Naive B cell (primary cell): ENCODE measurements at places on chromosomes 1 and 21. TPM values are rescaled to one million over a fixed set of nuclear protein-coding genes. Genes with fewer than 3 reads are reported as not detected.

The PROK1 gene
- polyA plus RNA-seq = not detected

DNA sequence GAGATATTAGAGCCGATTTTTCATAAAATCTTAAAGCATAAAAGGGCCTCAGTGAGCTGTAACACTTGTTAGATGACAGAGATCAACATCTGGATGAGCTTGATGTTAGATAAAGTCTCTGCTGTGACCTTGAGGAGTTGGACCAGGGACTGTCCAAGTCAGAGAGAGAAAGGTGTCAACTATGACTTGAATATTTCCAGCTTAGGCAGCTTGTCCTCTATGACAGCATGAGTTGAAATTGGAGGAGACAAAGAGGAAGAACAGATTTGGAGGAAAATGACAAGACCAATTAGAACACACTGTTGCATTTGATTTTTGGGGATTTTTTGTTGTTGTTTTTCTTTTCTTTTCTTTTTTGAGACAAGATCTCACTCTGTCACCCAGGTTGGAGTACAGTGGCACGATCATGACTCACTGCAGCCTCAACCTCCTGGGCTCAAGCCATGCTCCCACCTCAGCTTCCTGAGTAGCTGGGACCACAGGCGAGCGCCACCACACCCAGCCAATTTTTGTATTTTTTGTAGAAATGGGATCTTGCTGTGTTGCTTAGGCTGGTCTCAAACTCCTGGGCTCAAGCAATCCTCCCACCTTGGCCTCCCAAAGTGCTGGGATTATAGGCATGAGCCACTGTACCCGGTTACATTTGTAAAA is 35.3 kb upstream of the CLIC4 start:
- no peaks in the 10 kb centered on the region for H3K27me3 ChIP-seq
- H3K27ac ChIP-seq = no peak overlapping the region
- peaks cover 17% of the 10 kb centered on the region for H3K4me1 ChIP-seq
- no peak overlapping the region for H3K4me3 ChIP-seq
- no peaks in the 10 kb centered on the region for H3K36me3 ChIP-seq

DNA sequence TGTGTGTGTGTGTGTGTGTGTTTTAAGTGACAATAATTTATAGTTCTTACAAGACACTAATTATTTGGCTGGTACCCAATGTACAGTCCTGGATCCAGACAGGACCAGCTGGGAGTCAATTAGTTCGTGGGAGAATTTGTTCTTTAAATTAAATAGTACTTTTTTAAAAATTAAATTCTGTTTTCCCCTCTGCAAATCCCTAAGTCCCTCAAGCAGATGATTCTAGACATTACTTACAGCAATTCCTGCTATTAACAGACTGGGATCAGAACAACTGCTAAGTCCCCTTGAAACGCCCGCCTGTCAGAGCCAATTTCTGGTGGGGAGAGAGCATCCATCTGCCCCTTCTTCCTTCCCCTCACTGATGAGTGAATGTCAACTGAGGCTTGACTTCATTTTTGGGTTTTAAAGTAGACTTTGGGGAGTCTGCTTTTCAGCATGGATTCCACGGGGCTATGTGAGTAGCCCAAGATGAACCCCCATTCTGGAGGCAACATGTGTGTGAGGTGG is 83.9 kb downstream of the SMYD2 start:
- H3K4me3 ChIP-seq = no peak overlapping the region
- H3K27ac ChIP-seq = no peak overlapping the region
- no peak for DNase-seq
- peaks cover 45% of the 10 kb centered on the region for H3K27me3 ChIP-seq

GRCh38 chr21:15390049-15390448 is 325.2 kb upstream of the NRIP1 start:
- DNase-seq = no peak
- H3K27me3 ChIP-seq = no peaks in the 10 kb centered on the region
- no peaks in the 10 kb centered on the region for H3K36me3 ChIP-seq
- no peak overlapping the region for H3K27ac ChIP-seq
- H3K4me3 ChIP-seq = no peak overlapping the region

DNA sequence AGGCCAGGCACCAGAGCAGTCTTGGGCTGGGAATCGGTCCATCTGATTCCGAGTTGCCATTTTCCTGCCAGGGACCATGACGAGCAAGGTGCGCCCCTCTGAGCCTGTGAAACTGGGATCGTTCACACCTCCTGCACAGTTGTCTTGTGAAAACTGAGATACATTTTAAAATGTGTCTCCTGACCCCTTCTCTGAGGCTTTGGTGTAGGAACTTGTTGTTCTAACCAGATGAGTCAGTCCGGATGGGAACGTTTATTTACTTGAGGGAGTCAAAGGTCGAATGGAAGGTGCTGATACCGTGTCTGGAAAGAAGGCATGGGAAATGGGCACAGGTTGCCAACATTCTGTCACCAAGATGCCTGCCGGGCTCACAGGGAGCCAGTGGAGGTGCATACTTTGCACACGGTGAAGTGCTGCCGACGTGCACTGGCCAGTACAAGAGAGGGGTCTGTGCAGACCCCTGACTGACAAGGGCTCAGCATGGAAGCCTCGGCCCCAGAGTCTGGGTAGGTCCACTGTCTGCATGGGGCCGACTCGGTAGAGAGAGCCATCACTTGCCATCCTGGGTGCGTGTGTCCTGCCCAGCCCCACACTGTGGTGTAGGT is 7.4 kb upstream of the KCNN3 start:
- H3K36me3 ChIP-seq = no peaks in the 10 kb centered on the region
- no peak for DNase-seq
- H3K4me3 ChIP-seq = no peak overlapping the region
- no peaks in the 10 kb centered on the region for H3K4me1 ChIP-seq
- H3K27me3 ChIP-seq = peaks cover 13% of the 10 kb centered on the region
- H3K27ac ChIP-seq = no peak overlapping the region

- H3K36me3 ChIP-seq = no peaks in the 10 kb centered on the region
- no peak overlapping the region for H3K4me3 ChIP-seq
- H3K27ac ChIP-seq = peak overlapping the region; percentile 44
- no peak for DNase-seq
- H3K27me3 ChIP-seq = peaks cover 10% of the 10 kb centered on the region
Measured at GRCh38 chr1:17861685-17862084, 106.6 kb downstream of the ACTL8 start.

GRCh38 chr1:47662068-47662467 is 224.2 kb downstream of the FOXD2 start:
- H3K36me3 ChIP-seq = no peaks in the 10 kb centered on the region
- no peak overlapping the region for H3K27ac ChIP-seq
- no peak overlapping the region for H3K4me3 ChIP-seq
- no peaks in the 10 kb centered on the region for H3K4me1 ChIP-seq

GRCh38 chr1:114078116-114078515 is 75.6 kb downstream of the SYT6 start:
- H3K36me3 ChIP-seq = peaks cover 3% of the 10 kb centered on the region
- no peaks in the 10 kb centered on the region for H3K4me1 ChIP-seq
- no peak overlapping the region for H3K4me3 ChIP-seq
- H3K27ac ChIP-seq = peak overlapping the region; percentile 82

DNA sequence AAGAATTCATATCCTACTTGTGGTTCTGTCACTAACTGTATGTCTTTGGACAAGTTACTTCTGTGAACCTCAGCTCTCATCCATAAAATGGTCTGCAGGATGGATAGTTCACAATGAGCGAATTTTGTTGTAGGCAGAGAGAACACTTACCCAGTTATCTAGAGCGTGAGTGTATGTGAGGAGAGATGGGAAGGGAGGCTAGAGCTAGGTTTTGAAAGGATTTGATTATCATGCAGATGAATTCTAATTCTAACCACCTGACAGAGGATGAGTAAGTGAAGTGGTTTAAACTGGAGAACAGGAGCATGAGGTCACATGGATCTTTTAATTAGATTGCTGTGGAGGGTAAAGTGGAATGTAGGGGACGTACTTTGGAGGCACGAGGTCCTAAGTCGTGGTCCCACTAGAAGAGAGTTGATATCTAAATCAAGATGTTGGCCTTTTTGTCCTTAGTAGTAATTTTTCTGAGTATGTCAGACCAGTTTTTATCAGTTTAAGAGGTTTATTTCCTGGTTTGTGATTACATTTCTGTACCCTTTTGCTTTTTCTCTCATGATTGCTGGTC is 5.0 kb downstream of the SUCO start:
- no peaks in the 10 kb centered on the region for H3K36me3 ChIP-seq
- no peak overlapping the region for H3K27ac ChIP-seq
- DNase-seq = no peak

- H3K36me3 ChIP-seq = no peaks in the 10 kb centered on the region
- H3K27me3 ChIP-seq = no peaks in the 10 kb centered on the region
- no peak overlapping the region for H3K4me3 ChIP-seq
Measured at GRCh38 chr1:184409011-184409410, 22.2 kb downstream of the C1orf21 start.
